ENCODE measurements at places on chromosomes 7 and 10.

GRCh38 chr7:91789558-91789957 lies 90.9 kb downstream of the MTERF1 start:
- no peak for DNase-seq

GRCh38 chr7:124497176-124497575 lies 268.4 kb downstream of the GPR37 start:
- DNase-seq: no peak

DNA sequence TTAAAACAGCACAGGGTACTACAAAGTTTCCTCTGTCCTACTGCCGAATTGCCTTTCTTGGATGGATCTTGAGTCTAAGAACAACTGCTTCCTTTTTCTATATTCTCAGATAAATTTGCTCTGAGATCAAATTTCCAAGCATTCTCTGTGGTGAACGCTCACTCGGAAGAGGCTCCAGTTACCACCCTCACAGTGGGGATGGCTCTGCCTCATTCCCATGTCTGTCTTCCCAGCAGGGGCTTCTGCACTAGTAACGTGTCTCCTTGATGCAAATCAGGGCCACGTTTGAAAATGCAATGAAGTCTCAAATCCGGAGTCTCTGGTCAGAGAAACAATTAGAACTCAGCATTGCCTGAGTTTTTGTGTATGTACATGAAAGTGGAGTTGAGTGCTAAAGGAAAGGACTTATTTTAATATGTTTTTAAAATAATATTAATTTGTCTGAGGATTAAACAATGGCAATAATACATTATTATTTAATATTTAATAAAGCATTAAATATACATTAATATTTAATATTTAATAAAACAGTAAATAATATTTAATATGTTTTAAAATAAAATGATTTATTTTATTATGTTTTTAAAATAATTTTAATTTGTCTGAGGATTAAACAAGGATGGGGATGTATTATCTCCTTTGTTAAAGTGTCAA lies 61.8 kb downstream of the INHBA start:
- no peak for DNase-seq

DNA sequence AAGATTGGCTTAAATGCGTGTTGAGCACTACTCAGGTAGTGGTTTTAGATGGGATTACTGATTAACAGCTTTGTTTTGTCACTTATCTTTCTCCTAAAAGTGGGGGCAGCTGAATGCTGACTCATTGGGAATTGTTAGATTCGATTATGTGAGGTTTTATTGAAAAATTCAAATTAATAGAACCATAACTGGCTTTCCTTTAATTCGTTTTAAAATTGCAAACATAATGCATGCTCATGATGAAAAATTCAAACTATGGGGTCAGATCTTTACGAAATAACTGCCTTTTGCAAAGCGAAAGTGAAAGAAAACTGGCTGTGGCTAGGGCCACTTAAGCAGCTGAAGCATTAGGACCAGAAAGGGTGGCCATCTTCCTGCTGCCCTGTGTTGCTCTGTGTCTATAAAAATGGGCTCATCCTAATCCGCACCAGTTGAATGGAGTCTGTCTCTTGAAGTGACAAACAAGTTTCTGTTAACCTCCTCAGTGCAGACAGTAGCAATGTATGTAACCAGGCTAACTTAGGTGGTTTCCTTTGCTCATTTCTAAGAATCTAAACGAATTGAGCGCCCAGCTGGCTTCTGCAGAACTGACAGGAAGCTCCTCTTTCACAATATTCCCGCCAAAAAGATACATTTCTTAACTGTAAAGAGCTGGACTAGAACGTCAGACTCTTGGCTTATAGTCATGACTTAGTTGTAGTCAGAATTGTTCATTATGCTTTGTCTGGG lies 27.8 kb downstream of the DENND10 start:
- DNase-seq: no peak

DNA sequence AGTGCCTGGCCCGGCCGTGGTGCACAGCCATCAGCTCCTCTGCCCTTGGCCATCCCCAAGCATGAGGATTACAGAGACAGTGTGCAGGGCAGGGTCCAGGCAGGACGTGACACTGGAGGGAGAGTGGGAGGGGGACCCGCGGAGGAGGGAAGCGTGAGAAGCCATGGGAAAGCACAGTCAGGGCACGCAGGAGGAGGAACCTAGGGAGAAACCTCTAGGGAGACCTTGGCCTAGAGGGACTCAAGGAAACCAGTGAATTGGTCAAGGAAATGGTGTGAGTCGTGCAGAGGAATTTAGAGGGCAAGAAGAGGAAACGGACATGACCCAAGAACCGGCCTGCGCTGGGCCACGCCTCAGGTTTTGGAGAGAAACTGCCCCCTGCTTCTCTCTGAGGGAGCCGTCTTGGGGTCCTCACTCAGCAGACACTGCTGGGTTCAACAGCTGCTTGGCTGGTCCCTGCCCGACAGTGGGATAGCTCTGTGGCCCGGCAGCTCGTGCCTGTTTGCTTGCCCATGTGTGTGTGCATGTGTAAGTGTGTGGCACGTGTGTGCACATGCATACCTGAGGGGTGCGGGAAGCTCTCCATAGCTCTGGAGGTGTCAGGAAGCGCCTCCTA lies 3.2 kb downstream of the OPN4 start:
- no peak for DNase-seq

DNA sequence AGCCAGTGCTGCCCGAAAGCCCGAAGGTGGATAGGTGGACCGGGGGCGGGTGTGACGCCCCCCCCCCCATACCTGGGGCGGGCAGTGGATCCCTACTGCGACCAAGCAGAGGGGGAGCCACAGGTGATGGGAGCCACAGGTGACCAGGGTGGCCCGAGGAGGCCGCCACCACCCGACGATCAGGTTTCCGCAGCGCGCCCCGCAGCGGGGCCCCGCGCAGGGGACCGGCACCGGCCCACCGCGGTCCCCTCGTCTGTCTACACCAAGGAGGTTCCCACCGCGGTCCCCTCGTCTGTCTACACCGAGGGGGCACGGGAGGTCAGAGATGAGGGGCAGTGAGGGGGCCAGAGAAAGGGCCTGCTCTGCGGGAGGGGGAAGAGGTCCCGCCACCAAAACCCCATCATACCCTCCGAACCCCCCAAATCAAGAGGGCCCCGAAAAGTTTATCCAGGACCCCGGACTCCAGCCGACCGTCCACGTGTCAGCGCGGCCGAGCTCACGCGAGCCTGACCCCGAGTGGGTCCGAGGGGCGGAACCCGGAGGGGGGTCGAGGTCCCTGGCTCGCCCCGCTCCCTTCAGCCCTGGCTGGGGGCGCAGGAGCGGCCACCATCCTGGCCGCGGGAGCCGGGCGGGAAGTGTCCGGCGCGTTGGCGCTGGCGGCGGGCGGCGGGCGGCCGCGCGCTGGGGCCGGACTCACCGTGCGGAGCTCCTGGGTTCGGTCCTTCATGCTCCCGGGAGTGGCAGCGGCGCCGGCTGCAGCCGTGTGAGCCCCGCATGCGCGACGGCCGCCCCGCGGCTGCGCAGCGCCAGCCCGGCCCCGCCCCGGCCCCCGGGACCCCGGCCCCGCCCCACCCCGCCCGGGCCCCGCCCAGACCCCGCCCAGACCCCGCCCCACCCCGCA lies at the start of gene STX1A:
TSS of gene STX1A (minus strand) at position 765 of the 901 bp plus-strand sequence. CDS start at position 727, 38 bp downstream.
- peak; percentile 50 for DNase-seq

Measured in activated T-cell treated with anti-CD3 and anti-CD28 coated beads for 4 hours (primary cell).